CD4-positive, alpha-beta T cell (primary cell): ENCODE measurements at places on chromosomes 3 and 15.

DNA sequence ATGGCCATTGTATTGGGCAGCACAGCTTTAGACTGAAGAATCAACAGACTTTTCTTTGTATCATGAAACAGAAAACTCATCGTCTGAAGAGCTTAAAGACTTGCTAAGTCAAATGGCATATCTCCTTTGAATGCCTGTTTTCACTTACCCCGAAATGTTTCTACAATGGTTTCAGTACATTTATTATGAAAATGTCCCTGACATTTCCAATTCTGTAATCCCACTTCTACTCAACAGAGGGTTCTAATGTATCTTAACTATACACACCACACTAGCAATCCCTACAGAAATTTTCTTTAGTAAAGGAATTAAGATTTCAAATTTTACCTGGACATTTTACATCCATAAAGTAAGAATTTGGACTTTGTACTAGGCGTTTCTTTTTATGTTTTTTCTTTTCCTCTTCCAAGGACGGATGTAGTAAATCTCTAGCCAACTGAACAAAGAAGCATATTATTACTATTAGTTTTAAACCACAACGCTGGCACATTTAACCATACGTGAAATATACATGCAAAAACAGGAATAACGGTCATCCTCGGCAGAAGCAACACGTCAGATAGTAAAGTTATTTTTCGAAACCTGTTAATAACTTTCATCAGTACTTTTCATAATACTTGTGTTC is 1.1 kb downstream of the RPS27L start:
- peak overlapping the region; percentile 95 for H3K4me3 ChIP-seq
- no peaks in the 10 kb centered on the region for H3K27me3 ChIP-seq
- H3K4me1 ChIP-seq = peaks cover 10% of the 10 kb centered on the region
- H3K27ac ChIP-seq = no peak overlapping the region
- peaks cover 23% of the 10 kb centered on the region for H3K36me3 ChIP-seq

DNA sequence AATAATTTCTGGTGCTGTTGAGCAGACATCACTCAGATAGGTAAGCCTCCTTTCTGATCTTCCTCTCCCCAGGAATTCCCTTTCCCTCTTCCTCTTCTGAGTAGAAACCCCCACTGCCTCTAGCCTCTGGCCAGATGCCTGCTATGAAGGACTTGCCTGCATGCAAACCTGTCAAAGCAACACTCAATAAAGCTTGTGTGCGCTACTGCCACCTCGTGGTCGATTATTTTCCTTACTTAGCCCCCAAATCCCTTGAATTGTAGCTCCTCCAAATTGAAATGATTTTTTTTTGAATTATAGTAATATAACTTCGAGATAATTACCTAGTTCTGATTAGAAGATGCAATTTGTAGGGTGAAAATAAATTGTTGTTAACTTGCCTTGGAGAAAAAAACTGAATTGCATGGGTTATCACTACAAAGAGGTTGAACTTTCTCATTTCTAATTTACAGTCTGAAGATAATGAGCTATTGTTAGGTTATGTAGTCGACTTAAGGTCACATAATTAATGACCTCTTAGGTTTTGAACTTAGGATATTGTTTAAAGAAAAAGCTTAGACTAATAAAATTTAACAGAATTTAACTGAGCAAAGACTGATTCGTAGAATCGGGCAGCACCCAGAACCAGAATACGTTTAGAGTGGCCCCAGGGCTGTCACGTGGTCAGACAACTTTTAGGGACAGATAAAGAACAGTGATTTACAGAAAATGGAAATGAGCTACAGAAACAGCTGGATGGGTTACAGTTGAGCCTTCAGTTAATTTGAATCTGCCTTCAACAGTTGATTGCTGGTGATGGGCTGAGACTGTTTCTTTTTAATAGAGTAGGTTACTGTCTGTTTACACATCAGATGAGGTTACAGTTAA is 269.3 kb downstream of the ARPP21 start:
- H3K27ac ChIP-seq = no peak overlapping the region
- H3K27me3 ChIP-seq = no peaks in the 10 kb centered on the region
- H3K4me3 ChIP-seq = no peak overlapping the region
- DNase-seq = peak; percentile 25
- no peaks in the 10 kb centered on the region for H3K4me1 ChIP-seq
- no peaks in the 10 kb centered on the region for H3K36me3 ChIP-seq

DNA sequence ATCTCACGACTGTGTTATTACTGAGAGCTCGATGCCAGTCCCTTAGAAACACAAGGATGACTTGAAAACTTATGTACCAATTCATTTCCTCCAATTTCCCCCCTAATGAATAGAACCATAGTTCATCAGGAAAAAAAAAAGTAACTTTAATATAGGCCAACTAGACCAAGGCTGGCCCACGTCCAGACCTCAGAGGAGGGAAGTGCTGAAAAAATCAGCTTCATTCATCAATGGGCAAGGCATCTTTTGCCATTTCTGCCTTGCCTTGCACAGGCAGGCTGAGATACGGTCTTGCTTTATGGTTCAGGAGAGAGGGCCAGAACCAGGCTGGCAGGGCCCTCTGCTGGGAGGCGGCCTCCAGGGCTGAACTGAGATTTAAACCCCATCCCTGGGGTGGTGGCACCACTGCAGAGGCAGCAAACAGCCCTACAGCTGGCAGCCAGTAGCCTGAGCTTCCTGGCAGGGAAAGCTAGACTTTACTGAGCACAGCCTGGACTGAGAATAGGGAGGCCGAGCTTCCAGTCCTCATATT is 104.1 kb upstream of the TNFAIP8L3 start:
- no peaks in the 10 kb centered on the region for H3K4me1 ChIP-seq
- no peak overlapping the region for H3K4me3 ChIP-seq
- H3K36me3 ChIP-seq = no peaks in the 10 kb centered on the region
- no peak overlapping the region for H3K27ac ChIP-seq

DNA sequence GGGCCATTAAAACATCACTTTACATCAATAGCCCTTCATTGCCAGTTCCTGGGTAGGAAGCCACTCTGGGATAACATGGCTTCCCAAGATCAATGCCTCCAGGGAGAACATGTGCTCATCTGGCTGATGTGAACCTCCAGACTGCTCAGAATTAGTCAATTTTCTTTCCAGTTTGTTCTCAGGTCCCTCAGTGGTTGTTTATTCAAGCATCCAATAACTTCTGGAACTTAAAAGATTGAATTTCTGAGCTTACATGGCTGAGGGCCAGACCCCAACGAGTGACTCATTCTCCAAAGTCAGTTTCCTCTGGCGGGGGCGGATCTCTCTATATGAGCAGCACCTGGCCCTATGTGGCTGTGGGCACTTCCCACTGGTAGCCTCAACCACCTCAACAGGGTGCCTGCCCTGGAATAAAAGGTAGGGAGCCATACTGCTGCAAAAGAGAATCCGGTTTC is 34.0 kb downstream of the LYZL4 start:
- H3K27ac ChIP-seq = no peak overlapping the region
- no peaks in the 10 kb centered on the region for H3K4me1 ChIP-seq
- H3K4me3 ChIP-seq = no peak overlapping the region

DNA sequence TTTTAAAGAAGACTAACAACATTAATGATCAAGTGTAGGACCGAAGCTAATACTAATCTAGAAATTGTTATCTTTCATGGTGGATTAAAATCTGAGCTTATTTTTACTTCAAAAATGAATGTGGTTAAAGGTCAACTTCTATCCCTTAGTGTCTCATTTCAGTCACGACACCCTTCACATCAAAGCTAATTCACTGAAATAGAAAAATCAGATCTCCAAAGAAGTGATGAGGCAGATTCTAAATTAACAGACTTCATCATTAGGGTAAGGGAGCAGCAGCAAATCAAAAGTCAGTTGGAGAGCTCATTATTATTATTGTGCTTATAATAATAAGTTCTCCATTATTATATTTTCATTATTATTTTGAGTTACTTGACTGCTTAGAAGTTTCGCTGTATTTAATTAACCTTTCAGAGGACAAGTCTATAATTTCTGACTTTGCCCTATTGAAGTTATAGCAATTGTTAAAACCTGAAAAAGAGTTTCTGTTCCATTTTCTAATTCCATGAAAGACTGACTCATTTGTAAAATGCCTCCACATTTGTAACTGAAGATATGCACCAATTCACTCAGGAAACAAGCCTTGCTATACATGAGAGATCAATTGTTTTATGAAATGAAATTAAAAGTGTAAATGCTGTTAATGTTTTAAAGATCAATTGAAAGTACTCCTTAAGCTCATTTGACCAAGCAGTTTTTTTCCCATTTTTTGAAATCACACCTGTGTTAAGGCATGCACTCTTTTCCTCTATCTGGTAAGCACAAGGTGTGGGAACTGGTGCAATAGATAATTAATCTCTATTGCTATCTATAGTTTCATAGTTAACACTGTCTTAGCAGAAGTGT is 23.1 kb upstream of the CMC1 start:
- no peak for DNase-seq
- no peaks in the 10 kb centered on the region for H3K36me3 ChIP-seq
- no peaks in the 10 kb centered on the region for H3K27me3 ChIP-seq
- no peak overlapping the region for H3K27ac ChIP-seq
- no peak overlapping the region for H3K4me3 ChIP-seq
